ENCODE measurements at places on chromosomes 6 and 20.

GRCh38 chr6:107618672-107619071 is 128.8 kb downstream of the SOBP start:
- DNase-seq, result no peak

DNA sequence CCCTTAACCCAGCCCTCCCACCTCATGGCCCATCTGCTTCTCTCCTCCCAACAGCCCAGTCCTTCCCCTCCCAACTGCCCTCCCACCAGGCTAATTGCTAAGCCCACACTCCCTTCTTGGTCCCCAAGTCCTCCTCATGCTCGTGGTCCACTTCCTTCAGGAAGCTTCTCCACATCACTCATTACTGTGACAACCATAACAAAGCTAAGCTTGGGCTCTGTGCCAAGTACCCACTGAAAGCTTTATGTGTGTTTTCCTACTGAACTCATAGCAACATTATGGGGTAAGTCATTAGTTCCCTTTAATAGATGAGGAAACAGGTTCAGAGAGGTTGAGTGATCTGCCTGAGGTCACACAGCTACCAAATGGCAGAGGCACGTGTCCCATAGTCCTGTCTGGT is 16.2 kb downstream of the FRS3 start:
- no peak for DNase-seq

DNA sequence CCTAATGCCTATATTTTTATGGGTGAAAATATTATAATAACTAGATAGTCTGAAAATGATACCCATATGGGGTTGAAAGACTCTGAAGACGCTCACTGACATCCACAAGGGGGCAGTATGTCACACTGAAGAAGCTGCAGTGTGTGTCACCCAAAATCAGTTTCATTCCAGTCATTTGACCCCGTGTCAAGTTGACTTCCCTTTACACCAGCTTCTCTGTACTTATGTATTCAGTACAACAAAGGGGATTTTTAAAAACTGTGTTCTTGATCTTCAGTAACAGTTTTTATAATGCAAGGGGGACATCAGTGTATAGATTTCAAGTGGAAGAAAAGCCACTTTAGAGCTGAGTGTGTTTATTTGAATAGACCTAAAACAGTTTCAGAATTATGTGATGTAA is 19.3 kb downstream of the FAXC start:
- peak; percentile 48 for DNase-seq

DNA sequence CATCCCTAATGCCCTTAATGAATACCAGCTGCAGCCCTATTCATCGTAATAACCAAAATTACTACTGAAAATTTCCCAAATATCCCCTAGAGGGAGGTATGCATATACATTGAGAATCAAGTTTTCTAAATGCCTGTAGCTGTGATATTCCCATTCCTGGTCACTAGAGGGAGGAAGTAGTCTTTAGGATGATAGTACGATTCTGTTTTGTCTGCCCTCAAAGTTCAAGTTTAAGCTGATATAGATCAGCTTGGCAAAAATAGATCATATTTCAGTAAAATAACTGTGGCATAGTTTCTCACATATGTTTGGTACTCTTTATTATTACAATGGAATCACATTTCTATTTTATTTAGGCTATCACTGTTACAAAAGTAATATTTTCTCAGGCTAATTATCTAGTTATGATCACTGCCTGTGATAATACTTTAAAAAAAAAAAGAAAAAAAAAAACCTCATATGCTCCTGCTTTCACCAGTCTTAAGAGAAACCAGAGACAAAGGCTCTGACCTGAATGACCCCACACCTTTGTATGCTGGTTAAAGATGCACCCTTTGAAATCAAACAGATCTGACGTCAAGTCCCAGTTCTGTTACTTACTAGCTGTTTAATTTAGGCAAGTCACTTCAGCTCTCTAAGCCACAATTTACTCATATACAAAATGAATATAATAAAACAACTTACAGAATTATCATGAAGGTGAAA is 11.0 kb downstream of the TSPYL1 start:
- peak; percentile 68 for DNase-seq

- no peak for DNase-seq
These were observed 59.3 kb downstream of the BCKDHB start for GRCh38 chr6:80165819-80166218.

GRCh38 chr6:87200469-87201175 is 45.3 kb downstream of the ZNF292 start:
- no peak for DNase-seq

- DNase-seq, result no peak
These were observed 1.9 kb upstream of the DEF6 start for GRCh38 chr6:35295521-35296315.

GRCh38 chr6:167941822-167942221 is 55.6 kb upstream of the KIF25 start:
- DNase-seq, result no peak

- DNase-seq, result peak; percentile 94
These were observed 5.9 kb downstream of the TGM6 start for GRCh38 chr20:2386516-2387179.

GRCh38 chr20:56091628-56092234 is 86.4 kb upstream of the CBLN4 start:
- DNase-seq, result peak; percentile 66

- no peak for DNase-seq
These were observed 41.8 kb downstream of the GPR63 start for GRCh38 chr6:96795481-96795880.

GRCh38 chr6:12203001-12203400 is 87.2 kb upstream of the EDN1 start:
- DNase-seq, result no peak

DNA sequence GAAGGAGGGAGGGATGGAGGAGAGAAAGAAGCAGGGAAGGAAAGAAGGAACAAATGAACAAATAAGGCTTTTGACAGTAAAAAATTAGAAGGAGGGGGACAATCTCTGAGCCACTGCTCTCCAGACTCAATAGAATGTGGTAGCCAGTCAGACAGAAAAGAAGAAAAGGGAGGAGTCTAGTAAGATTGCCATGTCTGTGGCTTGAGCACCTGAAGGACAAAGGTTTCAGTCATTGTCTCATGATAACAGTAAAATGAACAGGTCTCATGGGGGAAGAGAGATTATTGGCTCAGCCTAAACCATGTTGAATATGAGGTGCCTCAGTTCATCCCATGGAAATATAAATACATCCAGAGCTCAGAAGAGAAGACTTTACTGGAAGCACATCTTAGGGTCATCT is 14.0 kb upstream of the LOC128125822 start:
- no peak for DNase-seq

- DNase-seq, result peak; percentile 13
These were observed 2.3 kb upstream of the SNRNP48 start for GRCh38 chr6:7587631-7588100.

- no peak for DNase-seq
These were observed 580.0 kb upstream of the MARCKS start for GRCh38 chr6:113277111-113277510.

GRCh38 chr20:51702556-51702955 is 65.6 kb downstream of the ATP9A start:
- DNase-seq, result no peak

DNA sequence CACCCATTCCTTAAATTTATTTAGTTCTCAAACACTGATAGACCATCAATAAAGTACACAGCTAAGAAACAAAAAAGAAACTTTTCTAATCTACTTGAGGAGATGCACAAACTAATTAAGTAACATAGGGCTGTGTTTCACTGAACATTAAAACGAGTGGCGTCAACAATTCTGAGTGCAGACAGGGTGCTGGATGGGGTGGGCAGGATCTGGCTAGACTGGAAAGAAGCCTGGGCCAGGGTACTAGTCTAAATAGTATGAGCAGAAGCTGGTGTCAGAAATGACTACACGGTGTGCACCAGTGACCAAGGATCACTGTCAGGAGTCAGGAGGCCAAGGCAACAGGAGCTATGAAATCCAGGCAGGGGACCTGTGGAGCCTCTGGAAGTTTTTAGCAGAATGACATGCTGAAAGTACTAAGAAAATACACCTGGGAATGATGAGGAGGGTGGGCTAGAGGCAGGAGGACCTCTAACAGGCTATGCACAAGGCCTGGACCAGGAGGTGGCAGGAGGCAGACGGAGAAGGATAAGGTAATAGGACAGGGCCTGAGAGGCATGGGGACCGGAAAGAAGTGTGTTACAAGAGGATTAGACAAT is 13.3 kb downstream of the ZBTB24 start:
- no peak for DNase-seq

- no peak for DNase-seq
These were observed 168.4 kb upstream of the AHI1 start for GRCh38 chr6:135665935-135666334.

DNA sequence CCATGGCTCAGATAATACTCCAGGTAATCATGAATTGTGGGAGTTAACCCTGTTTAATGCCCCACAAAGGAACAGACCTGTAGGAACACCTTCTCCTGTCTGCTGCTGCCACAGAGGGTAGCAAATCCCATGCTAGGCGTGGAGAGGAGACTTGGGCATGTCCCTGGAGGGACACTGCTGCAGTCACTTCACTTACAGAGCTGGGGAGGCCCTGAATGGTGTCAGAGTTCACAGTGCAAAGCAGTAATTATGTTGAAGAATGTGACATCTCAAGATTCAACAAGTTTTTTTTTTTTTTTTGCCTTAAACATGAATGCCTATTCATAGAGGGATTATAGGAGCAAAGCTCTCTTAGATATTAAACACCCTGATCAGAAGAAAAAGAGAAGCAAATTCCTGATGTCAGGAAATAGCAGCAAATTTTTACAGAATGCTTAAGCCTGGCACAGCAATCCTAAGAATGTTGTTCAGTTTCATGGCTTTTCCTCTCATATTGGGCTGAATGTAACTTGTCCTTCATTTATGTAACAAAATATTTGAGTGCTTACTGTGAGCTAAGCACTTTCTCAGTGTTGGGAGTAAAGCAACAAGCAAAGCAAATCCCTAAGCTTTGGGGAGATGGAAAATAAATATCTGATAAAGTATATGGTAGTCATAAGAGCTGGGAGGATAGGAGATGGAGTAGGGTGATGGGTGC is 45.0 kb downstream of the CARMIL1 start:
- no peak for DNase-seq

- DNase-seq, result no peak
These were observed 6.6 kb downstream of the B4GALT5 start for GRCh38 chr20:49707118-49707517.

DNA sequence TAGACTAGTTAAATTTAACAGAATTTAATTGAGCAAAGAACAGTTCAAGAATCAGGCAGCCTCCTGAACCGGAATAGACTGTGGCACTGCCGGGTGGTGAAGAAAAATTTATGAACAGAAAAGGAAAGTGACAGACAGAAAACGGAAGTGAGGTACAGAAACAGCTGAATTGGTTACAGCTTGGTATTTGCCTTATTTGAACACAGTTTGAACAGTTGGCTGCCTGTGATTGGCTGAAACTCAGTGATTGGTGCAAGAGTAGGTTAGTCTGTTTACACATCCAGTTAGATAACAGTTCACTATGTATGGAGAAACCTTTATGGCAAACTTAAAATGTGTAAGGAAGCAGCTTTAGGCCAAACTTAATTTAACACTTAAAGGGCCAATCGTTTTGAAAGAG is 116.0 kb upstream of the CITED2 start:
- DNase-seq, result no peak

DNA sequence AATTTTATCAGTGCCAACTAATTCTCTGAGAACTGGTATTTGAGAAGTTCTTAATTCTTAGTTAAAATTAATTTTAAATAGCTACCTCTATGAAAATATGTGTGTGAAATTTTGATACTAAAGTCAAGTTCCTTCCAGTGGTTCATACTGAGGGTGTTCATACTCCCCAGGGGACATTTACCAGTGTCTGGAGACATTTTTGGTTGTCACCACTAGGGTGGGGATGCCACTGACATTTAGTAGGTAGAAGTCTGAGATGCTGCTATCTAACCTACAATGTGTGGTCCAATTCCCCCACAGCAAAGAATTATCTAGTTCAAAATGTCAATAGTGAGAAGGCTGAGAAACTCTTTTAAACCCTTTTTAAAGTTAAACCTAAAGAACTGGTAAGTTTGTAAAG is 463.8 kb downstream of the ADGRB3 start:
- DNase-seq, result no peak

DNA sequence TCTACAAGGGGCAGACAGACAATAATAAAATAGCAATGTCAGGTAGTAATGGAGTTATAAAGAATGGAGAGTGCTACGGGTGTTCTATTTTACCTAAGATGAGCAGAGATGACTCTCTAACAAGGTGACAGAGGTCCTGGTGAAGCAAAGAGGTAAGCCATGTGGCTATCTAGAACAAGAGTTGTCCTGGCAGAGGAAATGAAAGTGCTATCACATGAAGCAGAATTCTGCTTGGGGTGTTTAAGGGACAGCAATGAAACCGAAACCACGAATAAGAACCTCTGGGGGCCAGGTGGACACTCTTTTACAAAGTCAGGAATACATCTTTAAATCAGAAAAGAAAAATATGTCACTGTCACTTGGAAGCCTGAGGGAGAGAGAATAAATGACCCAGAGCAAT is 37.9 kb upstream of the IRAK1BP1 start:
- DNase-seq, result no peak

DNA sequence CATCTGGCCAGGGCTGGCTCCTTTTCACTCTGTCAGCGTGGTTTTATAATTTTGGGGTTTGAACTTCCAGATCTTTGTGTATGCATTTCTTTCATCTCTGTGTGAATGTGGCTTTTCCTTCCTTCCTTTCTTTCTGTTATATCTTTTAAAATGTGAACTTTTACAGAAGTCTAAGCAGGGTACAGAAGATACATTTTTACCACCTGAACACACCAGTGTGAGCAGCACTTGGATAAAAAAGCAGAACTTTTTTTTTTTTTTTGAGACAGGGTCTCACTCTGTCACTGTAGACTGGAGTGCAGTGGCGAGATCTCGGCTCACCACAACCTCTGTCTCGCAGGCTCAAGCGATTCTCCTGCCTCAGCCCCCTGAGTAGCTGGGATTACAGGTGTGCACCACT is 20.5 kb downstream of the CEBPB start:
- no peak for DNase-seq

DNA sequence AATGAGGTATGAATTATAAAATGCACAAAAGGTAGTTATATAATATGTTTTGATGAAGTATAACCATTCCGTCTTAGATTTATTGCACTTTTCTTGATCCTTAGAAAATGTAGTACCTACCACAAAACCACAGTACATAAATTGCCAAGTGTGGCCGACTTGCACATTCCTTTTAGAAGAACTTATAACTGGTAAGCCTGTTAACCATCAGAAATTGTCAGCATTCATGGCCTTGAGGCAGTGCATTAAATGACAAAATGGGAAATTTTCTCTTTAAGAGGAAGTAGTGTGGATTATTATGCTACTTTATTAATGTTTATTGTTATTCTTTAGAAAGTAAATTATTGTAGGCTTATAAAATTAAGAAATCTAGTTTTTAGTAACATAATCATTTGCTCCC is 29.6 kb downstream of the TAB2 start:
- no peak for DNase-seq
